Naive thymus-derived CD8-positive, alpha-beta T cell (primary cell): ENCODE measurements at places on chromosomes 11 and 22.

GRCh38 chr22:48949375-48950149, 878.1 kb downstream of the BRD1 start:
- DNase-seq: no peak

DNA sequence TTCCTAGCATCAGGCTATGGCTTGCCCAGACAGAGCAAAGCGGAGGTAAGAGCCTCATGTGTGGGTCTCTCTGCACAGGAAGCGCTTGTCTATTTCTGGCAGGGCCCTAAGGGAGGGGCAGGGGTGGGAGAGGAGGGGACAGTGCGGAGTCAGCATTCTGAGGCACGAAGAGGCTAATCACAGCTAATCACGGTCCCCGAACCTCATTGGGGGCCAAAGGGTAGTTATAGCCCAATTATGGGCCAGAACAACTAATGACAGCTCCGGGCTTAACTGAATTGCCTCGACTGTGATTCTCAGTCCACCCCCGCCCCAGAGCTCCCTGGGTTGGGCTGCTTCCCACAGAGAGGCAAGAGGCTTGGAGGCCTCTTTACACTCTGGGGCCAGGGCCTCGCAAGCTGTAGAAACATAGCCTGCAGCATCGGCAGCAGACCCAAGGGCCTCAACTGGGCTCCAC, 72.7 kb upstream of the PRDM11 start:
- no peak for DNase-seq

DNA sequence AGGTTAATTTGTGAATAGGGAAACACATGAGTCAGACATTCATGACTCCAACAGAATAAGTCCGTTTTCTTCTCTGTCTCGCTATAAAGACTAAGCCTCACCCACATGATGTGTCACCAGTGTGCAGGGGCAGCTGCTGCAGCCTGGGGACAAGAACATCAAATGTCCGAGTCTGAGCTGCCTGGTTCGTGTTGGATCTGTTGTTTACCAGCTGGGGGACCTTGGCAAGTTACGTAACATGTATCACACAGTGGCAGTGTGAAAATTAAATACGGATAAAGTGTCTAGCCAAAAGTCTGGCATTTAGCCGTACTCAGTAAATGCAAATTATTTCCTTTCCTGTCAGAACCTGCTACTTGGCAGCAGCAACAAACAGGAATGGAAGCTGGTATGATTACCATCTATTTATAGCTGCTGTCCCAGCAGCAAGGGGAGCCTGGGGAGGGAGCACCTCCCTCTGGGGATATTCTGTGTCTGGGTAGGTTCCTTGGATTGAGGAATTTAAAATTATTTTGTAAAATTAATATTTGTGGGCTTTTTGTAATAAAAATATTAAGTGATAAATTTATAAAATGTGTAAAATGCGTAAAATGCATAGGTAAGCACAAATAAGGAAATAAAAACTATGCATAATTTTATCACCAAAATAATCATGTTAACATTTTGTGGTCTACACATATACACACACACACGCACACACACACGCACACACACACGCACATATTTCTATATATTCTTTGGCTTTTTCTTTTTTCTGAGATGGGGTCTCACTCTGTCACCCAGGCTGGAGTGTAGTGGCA, 1.3 kb upstream of the CLDN25 start:
- no peak for DNase-seq

DNA sequence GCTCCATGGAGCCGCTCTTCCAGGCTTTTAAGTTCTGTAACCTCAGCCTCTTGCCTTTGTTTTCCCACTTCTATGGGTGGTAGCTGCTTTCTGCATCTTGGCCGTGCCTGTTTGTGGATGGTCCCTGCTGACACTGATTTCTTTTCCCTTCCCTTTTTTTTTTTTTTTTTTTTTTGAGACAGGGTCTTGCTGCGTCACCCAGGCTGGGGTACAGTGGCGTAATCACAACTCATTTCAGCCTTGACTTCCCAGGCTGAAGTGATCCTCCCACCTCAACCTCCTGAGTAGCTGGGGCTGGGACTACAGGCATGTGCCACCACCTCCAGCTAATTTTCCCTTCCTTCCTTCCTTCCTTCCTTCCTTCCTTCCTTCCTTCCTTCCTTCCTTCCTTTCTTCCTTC, 57.7 kb upstream of the EP300 start:
- no peak for DNase-seq

GRCh38 chr11:123239191-123240150, 44.4 kb upstream of the CLMP start:
- DNase-seq: no peak

DNA sequence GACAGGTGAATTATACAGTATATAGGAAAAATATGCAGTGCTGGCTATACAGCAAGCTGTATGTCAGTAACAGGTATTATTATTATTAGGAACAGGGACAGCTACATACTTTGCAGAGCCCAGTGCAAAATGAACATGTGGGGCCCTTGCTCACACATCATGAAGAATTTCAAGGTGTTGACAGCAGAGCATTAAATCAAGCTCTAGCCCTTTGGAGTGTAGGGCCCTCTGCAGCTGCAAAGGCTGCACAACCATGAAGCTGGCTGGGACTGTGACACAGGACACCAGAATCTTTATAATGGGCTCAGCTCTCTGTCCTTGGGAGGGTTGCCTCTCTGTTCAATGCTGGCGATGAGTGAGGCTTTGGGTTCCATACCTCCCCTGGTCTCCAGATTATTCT, 44.9 kb upstream of the DAGLA start:
- no peak for DNase-seq

- no peak for DNase-seq
Measured at GRCh38 chr11:102666331-102666957, 39.1 kb downstream of the MMP27 start.

GRCh38 chr11:126476266-126476924, 120.9 kb downstream of the ST3GAL4 start:
- DNase-seq: no peak

- DNase-seq: no peak
Measured at GRCh38 chr11:110318638-110319404, 22.4 kb upstream of the RDX start.

- peak; percentile 47 for DNase-seq
Measured at GRCh38 chr11:122656073-122656630, 630 bp downstream of the UBASH3B start.

GRCh38 chr11:92306966-92307510, 82.4 kb downstream of the FAT3 start:
- DNase-seq: no peak

GRCh38 chr11:33753304-33753967, 17.2 kb upstream of the CD59 start:
- DNase-seq: no peak

GRCh38 chr11:119338965-119339588, 1.6 kb downstream of the C1QTNF5 start:
- DNase-seq: no peak

DNA sequence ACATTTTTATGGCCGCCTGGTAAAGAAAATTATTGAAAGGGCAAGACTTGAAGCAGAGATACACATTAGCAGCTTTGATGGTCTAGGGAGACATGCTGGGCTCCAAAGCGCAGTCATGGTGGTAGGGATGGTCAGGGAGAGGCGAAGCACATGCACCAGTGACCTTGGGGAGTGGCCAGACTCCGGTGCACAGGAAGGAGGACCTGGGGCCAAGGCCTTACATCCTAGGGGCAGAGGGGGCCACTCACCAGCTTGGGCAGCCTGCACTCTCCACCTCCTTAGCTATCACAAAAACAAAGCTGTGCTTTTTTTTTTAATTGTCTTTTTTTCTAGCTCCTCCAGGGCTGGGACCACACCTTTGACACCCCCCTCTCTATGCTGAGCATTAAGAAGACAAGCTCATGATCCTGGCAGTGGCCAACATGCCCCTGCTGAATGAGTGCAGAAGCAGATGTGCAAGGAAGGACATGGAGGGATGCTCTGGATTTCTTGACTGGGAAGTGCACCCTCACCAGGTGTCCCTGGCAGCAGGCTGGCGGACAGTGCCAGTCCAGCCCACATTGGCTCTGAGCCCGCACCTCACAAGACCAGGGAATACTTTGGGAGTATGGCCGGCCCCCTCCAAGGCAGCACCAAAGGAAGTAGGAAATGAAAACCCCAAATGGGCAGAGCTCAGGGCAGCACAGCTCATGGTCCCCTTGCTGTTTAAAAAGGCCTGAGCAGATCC, 619.9 kb downstream of the TBC1D22A start:
- no peak for DNase-seq

- DNase-seq: no peak
Measured at GRCh38 chr11:86800076-86800959, at the start of gene PRSS23. TSS of gene PRSS23 (plus strand) at chr11:86800542. CDS start at chr11:86807644, 7,102 bp downstream.

DNA sequence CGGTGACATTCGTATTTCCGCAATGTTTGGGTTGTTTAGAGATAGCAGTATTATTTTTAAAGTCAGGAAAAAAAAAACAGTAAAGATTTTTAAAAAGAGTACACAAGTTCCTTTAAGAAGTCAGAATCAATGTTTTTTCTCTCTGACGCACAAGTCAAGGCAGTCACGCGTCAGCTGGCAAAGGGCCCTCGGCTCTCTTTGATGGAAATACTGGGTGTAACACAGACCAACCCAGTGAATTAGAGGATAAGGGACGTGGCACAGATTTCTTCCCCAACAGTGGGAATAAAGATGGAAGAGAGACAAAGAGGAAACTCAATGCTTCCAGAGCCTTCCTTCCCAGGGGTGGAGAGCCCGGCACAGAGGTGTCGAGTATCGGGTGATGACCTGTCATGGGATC, 13.4 kb downstream of the ASCC2 start:
- DNase-seq: no peak

DNA sequence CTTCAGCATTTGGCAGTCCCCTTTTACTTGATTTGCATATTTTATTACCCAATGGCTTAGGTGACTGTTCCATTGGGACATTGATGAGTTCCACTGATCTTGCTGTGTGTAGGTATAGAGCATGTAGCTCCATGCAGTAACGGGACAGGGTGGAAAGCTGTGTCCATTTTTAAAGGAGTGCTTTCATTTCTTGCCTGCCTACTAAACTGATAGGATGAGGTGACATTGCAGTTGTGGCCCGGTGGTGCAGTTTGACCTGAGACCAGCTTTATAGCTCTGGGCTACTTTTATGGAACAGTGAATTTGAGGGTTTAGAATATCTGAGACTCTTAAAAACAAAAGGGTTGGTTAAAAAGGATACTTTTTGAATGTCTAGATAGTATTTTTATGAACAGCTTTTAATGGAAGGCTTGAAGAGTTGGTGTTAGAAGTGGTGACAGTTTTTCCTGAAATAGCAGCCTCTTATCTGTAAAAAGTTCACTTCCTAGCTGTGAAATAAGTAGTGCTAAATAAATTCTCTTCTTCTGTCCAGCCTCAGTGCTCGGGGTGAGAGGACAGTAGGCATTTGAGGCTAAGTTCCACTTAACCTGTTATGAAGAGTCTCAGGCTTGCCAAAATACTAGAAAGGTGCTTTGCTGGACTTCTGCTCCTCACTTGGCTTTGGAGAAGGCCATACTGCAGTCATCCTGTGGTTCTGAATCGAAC, 27.0 kb downstream of the NAT10 start:
- no peak for DNase-seq

DNA sequence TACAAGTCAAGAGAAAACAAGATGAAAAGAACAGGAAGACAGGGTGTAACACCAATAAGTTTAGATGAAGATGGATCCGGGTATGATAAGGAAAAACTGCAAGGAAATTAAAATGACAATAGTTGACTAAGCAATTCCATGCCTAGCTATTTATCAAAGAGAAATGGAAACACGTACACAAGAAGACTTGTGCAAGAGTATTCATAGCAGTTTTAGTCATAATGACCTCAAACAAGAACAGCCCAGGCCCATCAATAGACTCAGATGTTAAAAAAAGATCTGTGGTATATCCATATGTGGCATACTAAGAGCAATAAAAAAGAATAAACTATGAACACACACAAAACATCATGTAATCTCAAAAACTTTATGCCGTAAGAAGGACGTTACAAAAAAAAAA, 33.2 kb downstream of the SLC5A12 start:
- DNase-seq: no peak

- DNase-seq: no peak
Measured at GRCh38 chr11:74288161-74288560, 23.3 kb downstream of the P4HA3 start.

- DNase-seq: no peak
Measured at GRCh38 chr22:17083811-17084441, 874 bp upstream of the IL17RA start.

DNA sequence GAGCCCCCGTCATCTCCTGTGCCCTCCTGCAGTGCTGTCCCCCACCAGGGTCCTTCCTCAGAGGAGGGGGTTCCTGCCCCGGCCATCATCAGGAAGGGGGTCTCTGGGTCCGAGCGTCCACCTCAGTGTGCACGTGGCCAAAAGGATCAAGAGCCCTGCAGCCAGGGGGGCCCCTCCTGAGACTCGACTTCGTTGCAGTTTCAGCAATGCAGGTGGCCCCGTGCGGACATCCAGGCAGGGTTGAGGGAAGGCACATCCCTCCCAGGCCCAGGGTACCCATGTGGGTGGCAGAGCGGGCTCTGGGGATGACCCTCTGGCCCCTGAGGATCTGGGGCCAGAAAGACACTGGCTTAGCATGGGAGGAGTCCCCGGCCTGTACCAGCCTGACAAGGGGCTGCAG, 41.3 kb downstream of the LRP5 start:
- no peak for DNase-seq

DNA sequence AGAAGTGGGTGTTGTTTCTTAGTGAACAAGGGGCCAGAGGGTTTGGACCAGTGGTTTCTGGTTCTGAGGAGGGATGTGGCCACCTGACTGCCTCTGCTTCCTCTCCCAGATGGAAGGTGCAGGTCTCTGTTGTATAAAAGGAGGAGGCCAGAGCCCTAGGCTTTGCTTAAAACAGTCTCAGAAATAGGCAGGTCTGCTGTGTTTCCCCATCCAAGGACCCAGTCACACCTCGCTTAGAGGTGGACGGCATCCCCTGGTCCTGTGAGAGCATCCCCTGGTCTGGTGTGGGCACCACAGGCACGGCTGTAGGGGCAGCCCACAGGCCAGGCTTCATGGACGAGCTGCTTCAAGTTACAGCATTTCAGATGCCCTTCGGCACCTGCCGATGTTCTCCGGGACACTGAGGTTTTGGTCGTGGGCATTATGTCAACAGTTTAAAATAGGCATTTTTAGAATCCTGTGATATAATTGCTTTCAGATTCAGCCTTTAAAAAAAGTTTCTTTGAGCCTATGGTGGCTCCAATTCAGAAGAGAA, 45.7 kb upstream of the SHANK2 start:
- DNase-seq: no peak

GRCh38 chr22:47230741-47231140, 468.3 kb downstream of the TBC1D22A start:
- no peak for DNase-seq

DNA sequence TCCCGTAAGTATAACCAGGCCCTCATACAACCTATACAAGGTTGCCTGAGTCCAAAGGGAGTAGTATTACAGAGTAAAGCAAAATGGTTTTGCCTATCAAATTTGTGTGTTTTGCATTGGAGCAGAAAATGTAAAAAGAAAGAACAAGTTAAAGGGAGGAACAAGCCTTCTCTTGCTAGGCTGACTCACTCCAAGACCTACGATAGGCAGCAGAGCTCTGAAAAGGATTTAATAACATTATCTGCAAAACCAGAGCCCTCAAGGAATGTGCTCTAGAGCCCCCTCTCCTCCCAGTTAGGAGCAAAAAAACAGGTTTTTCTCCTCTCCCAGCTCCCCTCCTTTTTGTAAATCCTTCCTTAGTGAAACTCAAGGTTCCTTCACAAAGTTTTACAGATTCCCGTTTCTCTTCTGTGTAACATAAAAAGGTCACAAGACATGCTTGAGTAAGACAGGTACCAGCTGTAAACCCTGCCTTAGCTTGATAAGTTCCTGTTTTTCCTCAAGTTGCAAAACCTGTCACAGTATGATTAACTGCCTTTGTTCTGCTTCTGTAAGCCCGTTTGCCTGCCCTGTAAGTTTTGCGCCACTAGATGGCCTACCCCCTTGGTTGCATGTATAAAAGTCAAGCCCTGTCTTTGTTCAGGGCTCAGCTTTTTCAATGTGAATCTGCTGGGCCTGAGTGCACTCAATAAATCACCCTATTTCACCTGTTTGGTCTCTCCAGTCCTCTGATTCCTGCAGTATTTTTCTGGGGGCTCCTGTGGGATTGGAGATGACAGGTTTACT, 498.2 kb downstream of the KCNA4 start:
- DNase-seq: no peak
